Fibroblast of the aortic adventitia (primary cell): ENCODE measurements at places on chromosomes 11 and 22.

- no peak for DNase-seq
These were observed 3.7 kb downstream of the SHANK2 start for GRCh38 chr11:71248656-71249055.

DNA sequence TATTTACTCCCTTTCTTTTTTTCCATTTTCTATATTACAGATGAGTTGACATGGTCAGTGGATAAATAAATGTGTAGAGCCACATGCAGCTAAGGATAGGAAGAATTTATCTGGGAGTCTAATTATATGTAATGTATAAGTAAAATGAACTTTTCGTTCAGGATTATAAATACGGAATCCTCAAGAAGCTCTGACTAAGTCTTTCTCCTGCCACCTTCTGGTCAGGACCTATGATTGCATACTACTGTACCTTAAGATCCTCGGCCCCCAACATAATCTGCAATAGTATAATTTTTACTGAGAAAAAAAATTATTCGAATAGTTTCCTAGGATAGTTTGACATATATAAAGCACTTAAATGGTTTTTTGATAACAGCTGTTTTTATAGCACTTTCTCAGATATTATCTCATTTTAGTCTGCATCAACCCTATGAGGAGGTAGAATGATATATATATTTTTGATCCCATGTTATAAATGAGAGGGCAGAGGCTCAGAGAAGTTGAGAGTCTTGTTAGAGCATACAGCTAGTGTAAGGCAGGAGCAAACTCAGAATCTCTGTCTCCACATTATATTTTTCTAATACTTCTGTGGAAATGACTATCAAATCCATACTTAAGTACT, 36.1 kb downstream of the CCDC90B start:
- DNase-seq = peak; percentile 74

DNA sequence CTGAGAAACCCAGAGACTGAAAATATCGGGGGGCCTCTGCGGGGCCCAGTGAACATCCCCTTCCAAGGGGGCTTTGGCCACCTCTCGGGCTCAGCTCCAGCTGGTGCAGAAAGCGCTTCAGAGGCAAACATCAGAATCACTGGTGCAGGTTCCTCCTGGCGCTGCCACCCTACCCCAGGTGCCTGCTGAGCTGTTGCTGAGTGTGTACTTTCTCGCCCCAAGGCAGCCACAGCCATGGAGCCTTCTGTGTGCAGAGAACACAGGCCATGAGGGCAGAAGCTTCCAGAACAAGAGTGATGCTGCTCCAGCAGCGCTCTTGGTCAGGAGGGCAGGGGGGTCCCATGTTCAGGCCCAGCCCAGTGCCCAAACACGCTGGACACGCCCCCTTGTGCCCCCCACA, 6.3 kb downstream of the DRD4 start:
- DNase-seq = no peak

DNA sequence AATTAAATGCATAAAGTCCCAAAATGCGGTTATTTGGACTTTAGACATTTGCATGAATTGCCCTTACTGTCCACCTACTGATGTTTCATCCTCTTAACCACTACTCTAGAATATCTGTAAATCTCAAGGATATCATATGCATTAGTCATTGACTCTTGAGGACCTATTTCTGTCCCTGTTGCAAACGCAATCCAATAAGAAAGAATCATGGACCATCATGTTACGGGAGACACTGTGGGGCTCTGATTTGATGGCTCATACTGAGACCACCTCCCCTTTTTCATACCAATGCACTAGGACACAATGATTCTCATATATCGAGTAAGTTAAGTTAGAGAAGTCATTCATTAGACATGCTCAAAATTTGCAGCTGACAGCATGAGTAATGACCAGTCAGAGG, 14.4 kb downstream of the POU2AF2 start:
- DNase-seq = no peak

DNA sequence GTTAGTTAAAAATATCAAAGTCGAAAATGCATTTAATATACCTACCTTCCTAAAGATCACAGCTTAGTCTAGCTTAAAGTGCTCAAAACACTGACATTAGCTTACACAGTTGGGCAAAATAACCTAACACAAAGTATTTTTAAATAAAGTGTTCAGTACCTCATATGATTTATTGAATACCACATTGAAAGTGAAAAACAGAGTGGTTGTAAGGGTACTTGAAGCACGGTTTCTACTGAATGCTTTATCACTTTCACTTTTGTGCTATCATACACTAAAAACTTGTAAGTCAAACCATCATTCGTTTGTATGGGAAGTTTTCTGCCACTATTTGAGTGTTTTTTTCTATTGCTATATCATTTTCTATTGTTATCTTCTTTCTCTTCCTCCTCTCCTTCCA, 36.6 kb downstream of the ZBTB44 start:
- no peak for DNase-seq

DNA sequence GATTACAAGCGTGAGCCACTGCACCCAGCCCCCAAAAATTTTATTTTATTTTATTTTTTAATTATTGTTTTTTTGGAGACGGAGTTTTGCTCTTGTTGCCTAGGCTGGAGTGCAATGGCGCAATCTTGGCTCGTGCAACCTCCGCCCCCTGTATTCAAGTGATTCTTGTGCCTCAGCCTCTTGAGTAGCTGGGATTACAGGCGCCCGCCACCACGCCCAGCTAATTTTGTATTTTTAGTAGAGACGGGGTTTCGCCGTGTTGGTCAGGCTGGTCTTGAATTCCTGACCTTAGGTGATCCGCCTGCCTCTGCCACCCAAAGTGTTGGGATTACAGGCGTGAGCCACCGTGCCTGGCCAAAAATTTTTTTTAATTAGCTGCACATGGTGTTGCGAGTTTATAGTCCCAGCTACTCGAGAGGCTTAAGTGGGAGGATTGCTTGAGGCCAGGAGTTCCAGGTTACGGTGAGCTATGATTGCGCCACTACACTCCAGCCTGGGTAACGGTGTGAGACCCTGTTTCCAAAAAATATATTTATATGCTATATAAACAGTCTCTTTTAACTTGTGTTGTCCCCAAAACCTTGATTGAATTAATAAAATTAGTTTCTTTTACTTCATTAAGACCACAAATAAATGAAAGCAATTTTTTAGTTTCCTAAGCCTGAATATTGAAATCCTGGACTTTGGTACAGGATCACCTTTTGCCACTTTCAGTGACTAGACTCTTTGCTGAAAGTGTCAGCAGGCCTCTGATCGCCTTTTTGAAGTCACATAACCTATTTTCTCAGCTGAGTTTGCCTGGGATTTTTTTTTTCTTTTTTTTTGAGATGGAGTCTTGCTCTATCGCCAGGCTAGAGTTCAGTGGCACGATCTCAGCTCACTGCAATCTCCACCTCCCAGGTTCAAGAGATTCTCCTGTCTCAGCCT, 16.2 kb downstream of the ATG13 start:
- no peak for DNase-seq

- DNase-seq = peak; percentile 74
These were observed 40.4 kb upstream of the AKIP1 start for GRCh38 chr11:8870411-8871170.

- DNase-seq = no peak
These were observed 8.6 kb downstream of the TCN1 start for GRCh38 chr11:59857439-59858434.

DNA sequence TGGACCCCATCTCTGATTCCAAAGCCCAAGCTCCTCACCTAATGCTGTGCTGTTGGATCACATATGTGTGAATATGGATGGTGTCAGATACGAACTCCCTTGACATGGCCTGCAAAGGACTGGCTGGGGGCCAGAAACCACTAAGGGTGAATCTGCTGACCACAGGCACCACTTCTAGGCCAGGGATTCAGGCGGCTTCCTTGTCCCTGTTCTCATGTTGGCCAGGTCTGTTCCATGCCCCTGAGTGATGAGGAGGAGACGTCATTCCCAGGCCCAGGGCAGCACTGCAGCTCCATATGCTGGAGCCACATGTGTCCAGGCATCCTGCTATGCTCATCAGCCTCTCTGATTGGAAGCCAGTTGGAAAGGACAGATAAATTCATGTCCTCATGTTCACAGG, 130.0 kb upstream of the BDNF start:
- DNase-seq = no peak

GRCh38 chr22:20021196-20022181, 579 bp downstream of the TANGO2 start:
- peak; percentile 69 for DNase-seq

- DNase-seq = no peak
These were observed 26.8 kb upstream of the JAM3 start for GRCh38 chr11:134041791-134042696.

DNA sequence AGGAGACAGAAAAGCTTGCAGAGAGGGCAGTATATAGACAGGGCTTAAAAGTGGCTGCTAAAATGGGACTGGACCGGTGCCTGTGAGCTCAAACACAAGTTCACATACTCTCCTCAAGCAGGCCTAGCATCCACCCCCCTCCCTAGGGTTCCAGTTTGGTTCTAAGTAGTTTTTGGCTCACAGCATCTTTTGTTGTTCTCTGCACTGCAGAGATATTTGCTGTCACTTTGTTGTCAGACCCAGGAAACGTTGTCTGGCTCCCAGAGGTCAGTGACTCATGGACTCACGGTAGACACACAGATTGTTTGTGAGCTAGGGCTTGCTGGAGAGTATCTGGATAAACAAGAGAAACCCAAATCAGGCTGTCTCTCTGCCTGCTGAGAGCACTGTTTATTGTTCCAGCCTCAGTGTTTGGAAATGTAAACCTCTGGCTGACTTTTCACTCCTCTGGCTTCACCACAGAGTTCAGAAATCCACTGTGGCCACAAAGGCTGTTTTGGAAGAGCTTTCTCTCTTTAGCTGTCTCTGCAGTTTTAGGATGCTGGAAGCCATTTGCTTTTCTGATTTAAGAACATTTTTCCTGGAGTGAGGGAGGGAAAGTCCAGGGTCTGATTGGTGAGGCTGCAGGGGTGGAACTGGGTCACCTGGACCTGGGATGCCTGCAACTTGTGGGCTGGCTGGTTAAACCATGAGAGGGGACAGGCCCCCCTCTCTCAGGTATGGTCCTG, 303.7 kb upstream of the PLET1 start:
- DNase-seq = peak; percentile 71

DNA sequence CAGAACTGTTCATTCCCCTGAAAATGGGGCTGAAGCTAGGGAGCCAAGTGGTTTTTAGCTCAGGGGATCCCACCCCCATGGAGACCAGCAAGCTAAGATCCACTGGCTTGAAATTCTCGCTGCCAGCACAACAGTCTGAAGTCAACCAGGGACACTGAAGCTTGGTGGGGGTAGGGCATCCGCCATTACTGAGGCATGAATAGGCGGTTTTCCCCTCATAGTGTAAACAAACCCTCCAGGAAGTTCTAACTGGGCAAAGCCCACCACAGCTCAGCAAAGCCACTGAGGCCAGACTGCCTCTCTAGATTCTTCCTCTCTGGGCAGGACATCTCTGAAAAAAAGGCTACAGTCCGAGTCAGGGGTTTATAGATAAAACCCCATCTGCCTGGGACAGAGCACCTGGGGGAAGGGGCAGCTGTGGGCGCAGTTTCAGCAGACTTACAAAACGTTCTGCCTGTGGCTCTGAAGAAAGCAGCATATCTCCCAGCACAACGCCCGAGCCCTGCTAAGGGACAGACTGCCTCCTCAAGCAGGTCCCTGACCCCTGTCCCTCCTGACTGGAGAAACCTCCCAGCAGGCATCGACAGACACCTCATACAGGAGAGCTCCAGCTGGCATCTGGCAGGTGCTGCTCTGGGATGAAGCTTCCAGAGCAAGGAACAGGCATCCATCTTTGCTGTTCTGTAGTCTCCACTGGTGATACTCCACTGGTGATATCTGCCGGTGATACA, 32.7 kb downstream of the GAB4 start:
- DNase-seq = no peak

- DNase-seq = no peak
These were observed 37.3 kb upstream of the POGLUT3 start for GRCh38 chr11:108535384-108535955.

DNA sequence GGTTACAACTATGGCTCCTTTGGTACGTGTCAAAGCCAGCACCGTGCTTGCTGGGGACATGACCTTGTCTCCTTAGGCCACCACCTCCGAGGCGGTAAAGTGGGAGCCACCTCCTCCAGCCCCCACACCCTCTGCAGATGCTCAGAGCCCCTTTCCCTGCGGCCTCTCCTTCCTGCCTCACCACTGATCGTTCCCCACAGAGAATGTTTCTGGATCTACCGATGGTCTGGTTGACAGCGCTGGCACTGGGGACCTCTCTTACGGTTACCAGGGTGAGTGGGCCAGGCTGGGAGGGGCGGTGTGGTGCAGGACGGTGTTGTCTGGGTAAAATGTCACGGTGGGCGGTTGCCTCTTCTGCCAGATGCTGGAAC, 8.9 kb downstream of the SIDT2 start:
- DNase-seq = no peak

DNA sequence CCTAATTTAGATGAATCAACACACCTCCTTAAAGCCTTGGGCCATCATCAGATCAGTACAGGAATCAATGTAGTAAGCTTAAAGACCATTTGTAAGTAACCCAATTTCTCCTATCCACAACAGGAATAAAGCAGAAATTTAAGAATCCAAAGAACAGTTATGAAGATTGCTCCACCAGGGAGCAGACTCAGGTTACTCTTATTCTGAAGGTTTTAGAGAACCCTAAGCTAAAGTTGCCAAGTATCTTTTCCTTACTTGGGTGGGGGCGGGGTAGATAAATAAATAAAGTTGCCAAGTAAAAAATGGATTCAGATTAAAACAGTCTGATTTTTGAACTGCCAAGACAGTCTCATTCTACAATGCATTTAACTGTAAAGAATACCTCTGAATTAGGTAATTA, 18.1 kb downstream of the CKAP5 start:
- peak; percentile 49 for DNase-seq

- DNase-seq = peak; percentile 84
These were observed 165.2 kb downstream of the PGR start for GRCh38 chr11:100964435-100964834.

DNA sequence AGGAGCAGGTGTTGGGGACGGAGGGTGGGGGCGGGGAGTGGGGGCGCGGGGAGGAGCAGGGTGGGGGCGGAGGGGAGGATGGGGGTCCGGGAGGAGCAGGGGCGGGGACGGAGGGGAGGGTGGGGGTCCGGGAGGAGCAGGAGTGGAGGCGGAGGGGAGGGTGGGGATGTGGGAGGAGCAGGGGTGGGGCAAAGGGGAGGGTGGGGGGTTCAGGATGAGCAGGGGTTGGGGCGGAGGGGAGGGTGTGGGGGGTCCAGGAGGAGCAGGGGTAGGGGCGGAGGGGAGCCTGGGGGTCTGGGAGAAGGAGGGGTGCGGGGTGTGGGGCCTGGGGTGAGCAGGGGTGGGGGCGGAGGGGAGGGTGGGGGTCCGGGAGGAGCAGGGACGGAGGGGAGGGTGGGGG, 17.1 kb downstream of the CRELD2 start:
- DNase-seq = peak; percentile 57

DNA sequence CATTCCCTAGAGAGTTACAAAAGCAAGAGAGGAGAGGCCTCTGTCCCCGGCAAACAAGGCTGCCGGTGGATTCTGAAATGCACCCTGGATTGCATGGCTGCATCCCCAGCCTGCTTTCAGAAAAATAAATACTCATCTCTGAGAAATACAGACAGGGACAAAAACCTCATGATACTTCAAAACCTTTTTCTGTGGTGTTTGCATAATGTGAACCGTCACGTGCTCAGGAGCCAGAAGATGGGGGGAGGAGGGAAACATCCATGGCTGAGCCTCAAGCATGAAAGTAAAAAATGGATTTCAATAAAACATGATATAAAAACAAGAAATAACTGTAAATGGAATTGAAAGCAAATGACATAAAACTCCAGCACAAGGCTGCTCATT, 198.5 kb upstream of the NCAM1 start:
- no peak for DNase-seq
